ENCODE measurements at places on chromosomes 1 and 21. TPM values are rescaled to one million over a fixed set of nuclear protein-coding genes. Genes with fewer than 3 reads are reported as not detected.

- H3K4me1 ChIP-seq = no peaks in the 10 kb centered on the region
- H3K36me3 ChIP-seq = no peaks in the 10 kb centered on the region
- DNase-seq = no peak
- H3K27me3 ChIP-seq = no peaks in the 10 kb centered on the region
- H3K27ac ChIP-seq = no peak overlapping the region
These were observed 91.7 kb downstream of the TPR start for GRCh38 chr1:186283374-186283773.

- H3K36me3 ChIP-seq = no peaks in the 10 kb centered on the region
- H3K27ac ChIP-seq = no peak overlapping the region
- no peaks in the 10 kb centered on the region for H3K4me1 ChIP-seq
- no peak for DNase-seq
- H3K27me3 ChIP-seq = no peaks in the 10 kb centered on the region
These were observed 39.6 kb downstream of the UBASH3A start for GRCh38 chr21:42443181-42443785.

DNA sequence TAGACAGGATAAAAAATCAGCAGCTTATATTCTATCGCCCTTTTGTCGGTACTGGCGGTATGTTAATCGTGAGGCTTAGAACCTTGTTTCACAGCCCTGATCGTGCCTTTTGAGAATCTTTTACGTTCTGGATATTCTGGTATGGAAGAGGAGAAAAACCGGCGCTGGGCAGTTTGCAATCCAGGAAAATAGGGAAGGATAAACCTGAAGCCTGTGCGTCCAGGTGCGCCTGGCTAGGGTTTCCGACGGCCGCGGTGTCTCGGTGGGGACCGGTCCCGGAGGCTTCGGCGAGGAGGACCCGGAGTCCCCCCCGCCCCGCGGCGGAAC lies 258 bp upstream of the SYPL2 start:
- peak overlapping the region; percentile 76 for H3K27ac ChIP-seq

GRCh38 chr1:86741947-86742572 lies 37.7 kb downstream of the SH3GLB1 start:
- no peak overlapping the region for H3K27ac ChIP-seq
- no peak overlapping the region for H3K4me3 ChIP-seq
- no peaks in the 10 kb centered on the region for H3K36me3 ChIP-seq
- H3K27me3 ChIP-seq = no peaks in the 10 kb centered on the region
- no peaks in the 10 kb centered on the region for H3K4me1 ChIP-seq
- DNase-seq = peak; percentile 46

- no peak overlapping the region for H3K4me3 ChIP-seq
- no peaks in the 10 kb centered on the region for H3K4me1 ChIP-seq
- DNase-seq = no peak
These were observed 153.4 kb upstream of the IRF2BP2 start for GRCh38 chr1:234763367-234763766.

DNA sequence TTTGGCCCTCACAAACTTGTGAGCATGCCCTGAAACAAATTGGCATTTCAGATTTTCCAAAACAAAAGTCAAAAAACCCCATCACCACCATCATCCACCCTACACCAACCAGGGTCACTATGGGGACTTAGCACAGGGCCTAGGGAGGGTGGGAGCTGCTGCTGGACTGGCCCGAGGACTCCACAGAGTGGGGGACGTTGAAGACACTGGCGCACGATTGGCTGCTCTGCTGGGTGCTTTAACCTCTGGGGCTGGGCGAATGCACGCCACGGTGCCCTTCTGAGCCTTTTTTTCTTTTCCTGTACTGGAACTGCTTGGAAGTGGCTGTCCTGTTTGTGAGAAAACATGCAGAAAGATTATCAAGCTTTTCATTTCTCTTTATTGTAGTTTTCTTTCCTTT lies 92.8 kb downstream of the CD247 start:
- H3K27ac ChIP-seq = no peak overlapping the region
- no peaks in the 10 kb centered on the region for H3K27me3 ChIP-seq
- H3K36me3 ChIP-seq = no peaks in the 10 kb centered on the region
- peaks cover 11% of the 10 kb centered on the region for H3K4me1 ChIP-seq
- DNase-seq = no peak

DNA sequence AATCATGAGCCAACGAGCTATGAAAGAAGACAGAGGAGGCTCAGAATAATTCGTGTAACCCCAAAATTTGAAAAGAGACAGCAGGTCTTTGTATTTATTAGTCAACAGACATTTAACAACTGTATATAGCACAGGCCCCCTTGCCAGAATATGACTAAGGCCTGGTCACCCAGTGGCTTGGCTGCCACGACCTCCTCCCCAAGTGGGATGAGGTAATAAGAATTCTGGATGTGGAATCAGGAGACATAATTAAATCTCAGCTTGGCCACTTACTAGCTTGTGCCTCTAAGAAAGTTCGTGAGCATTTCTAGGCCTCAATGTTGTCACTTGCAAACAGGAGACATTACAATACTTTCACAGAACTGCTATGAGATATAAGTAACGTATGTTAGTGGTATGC lies 134.2 kb upstream of the TNFSF4 start:
- no peak overlapping the region for H3K27ac ChIP-seq
- no peaks in the 10 kb centered on the region for H3K4me1 ChIP-seq
- H3K4me3 ChIP-seq = no peak overlapping the region
- H3K27me3 ChIP-seq = no peaks in the 10 kb centered on the region
- H3K36me3 ChIP-seq = no peaks in the 10 kb centered on the region

GRCh38 chr1:49651136-49651535 lies 372.6 kb downstream of the AGBL4 start:
- no peaks in the 10 kb centered on the region for H3K27me3 ChIP-seq
- H3K4me3 ChIP-seq = no peak overlapping the region
- H3K36me3 ChIP-seq = no peaks in the 10 kb centered on the region
- H3K4me1 ChIP-seq = no peaks in the 10 kb centered on the region

- DNase-seq = no peak
- no peaks in the 10 kb centered on the region for H3K36me3 ChIP-seq
- no peaks in the 10 kb centered on the region for H3K4me1 ChIP-seq
- H3K27ac ChIP-seq = no peak overlapping the region
- H3K27me3 ChIP-seq = no peaks in the 10 kb centered on the region
- no peak overlapping the region for H3K4me3 ChIP-seq
These were observed 100.6 kb upstream of the RUNX1 start for GRCh38 chr21:35149698-35150097.

- no peak overlapping the region for H3K4me3 ChIP-seq
- H3K4me1 ChIP-seq = peaks cover 10% of the 10 kb centered on the region
- DNase-seq = no peak
- no peak overlapping the region for H3K27ac ChIP-seq
- H3K27me3 ChIP-seq = no peaks in the 10 kb centered on the region
These were observed 709.3 kb downstream of the KCNT2 start for GRCh38 chr1:195898924-195899323.

GRCh38 chr21:42302794-42303193 lies 12.4 kb downstream of the TFF3 start:
- no peak overlapping the region for H3K27ac ChIP-seq
- DNase-seq = no peak

- no peak overlapping the region for H3K27ac ChIP-seq
- no peak overlapping the region for H3K4me3 ChIP-seq
- H3K27me3 ChIP-seq = no peaks in the 10 kb centered on the region
- no peaks in the 10 kb centered on the region for H3K36me3 ChIP-seq
- no peak for DNase-seq
These were observed 1.7 kb upstream of the HRNR start for GRCh38 chr1:152225678-152226077.

DNA sequence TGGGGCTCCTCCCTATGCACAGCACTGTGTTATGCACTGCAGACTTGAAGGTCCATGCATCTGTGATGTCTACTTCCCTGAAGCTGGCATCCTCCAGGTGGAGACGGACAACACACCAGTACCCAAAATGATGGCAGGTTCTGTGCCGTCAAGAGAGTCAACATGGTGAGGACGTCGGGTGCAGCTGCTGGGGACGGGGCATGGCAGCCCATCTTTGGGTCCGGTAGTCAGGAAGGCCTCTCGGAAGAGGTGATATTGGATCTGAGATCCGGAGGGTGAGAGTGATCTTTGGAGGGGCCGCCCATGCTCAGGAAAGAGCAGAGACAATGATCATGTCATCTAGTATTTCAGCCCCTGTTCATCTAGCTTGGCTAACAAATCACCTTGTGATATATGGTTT lies 104.1 kb downstream of the RIPK4 start:
- H3K36me3 ChIP-seq = no peaks in the 10 kb centered on the region
- no peaks in the 10 kb centered on the region for H3K27me3 ChIP-seq
- H3K4me3 ChIP-seq = no peak overlapping the region

DNA sequence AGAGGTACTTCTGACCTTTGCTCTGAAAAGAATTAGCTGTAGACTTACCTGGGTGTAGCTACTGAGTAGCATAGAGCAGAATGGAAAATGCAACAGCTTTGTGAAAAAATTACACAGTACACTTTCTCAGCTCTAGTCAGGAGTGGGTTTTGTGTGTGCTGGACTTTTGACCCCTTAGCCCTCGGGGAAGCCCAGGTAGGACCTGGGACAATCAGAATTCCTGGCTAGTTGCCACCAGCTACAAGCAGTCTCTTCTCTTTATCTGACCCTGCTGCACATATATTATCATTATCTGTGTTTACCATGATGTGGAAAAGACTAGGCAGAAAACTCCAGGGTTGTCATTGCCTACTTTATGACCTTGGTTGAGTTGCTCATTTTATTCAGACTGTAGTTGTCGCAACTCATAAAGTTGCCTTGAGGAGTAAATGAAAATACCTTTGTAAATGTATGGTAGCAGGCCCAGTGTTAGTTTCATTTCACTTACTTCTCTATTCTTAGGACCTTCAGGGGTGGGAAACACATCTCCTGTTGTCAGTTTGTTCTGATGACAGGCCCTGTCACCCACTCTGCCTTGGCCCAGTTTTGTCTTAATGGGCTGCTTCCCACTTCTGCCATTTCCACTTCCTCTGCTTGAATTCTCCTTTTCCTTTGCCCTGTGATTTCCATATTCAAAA lies 5.4 kb downstream of the NEK7 start:
- H3K27ac ChIP-seq = no peak overlapping the region
- peaks cover 27% of the 10 kb centered on the region for H3K4me1 ChIP-seq
- H3K27me3 ChIP-seq = no peaks in the 10 kb centered on the region
- no peaks in the 10 kb centered on the region for H3K36me3 ChIP-seq

Gene LRIG2
- total RNA-seq = 27.7 TPM

Gene CFHR1
- total RNA-seq = not detected

Gene CRB1
- total RNA-seq = 14.7 TPM

Gene THEMIS2
- 132 TPM for total RNA-seq

Gene FGGY
- total RNA-seq = 32.8 TPM

Gene AIRE
- total RNA-seq = 0.68 TPM

Gene RCAN3
- 8.0 TPM for total RNA-seq

Data from testis (tissue), 5 donors.